ENCODE measurements at places on chromosomes 6 and 20.

DNA sequence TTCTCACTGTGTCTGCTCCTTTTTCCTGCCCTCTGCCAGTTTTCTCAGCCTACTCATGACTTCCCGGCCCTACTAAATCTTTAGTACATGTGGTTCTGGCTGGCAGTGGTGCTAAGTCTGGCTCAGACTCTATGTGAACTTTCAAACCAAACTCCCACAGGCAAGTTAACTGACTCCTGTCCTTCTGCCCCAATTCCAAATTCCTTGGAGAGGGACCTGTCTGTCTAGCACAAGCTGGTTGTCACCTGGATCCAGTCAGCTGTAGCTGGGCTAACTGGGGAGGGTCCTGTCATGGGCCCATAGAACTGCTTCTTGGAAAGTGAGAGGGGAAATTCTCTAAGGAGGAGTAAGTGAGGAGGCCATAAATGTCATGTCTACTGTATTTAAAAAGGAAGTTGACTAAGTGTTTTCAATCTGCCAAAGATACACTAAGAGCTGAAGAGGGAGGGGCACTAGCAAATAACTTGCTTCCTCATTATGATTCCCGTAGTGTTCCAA is 240.1 kb downstream of the KCNQ5 start:
- DNase-seq, result no peak

DNA sequence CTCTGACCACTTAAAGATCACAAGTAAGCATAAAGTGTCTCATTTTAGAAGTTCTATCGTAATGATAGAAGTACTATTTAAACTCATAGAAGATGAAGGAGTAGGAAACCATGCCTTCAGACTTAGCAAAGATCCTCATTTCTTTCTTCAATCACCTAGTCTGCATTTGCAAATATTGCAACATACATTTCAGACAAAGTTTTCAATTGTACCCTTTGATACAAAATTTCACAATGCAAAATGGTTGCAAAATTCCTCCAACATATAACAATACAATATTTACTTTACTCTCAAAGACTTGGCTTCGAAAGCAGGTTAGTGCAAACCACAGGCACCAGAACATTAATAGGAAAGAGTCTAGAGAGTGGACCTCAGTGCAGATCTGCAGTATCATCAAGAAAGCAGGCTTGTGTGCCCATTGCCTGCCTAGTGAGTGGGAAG is 16.1 kb upstream of the ROS1 start:
- no peak for DNase-seq

GRCh38 chr6:46513533-46513932 is 22.3 kb upstream of the RCAN2 start:
- DNase-seq, result no peak

DNA sequence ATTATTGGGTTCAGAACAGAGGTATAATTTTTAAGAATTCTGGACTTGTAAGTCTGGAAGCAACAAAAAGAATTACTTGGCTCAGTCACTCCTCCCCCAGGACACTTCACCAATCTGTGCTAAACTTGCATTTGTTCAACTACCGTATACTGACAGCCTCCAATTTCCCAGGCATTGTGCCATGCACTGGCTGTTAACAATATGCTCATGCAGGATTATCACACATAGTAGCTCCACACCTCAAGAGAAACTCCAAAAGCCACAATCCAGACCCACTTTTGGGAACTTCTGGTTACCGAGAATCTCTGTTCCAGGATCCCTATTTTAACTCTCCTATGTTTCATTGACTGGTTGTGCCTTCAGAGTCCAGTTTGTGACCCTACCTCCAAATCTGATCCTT is 7.7 kb downstream of the ADGRF1 start:
- no peak for DNase-seq

- no peak for DNase-seq
Measured at GRCh38 chr20:12203981-12204380, 286.3 kb downstream of the BTBD3 start.

GRCh38 chr6:130730600-130730999 is 96.6 kb upstream of the SMLR1 start:
- no peak for DNase-seq

DNA sequence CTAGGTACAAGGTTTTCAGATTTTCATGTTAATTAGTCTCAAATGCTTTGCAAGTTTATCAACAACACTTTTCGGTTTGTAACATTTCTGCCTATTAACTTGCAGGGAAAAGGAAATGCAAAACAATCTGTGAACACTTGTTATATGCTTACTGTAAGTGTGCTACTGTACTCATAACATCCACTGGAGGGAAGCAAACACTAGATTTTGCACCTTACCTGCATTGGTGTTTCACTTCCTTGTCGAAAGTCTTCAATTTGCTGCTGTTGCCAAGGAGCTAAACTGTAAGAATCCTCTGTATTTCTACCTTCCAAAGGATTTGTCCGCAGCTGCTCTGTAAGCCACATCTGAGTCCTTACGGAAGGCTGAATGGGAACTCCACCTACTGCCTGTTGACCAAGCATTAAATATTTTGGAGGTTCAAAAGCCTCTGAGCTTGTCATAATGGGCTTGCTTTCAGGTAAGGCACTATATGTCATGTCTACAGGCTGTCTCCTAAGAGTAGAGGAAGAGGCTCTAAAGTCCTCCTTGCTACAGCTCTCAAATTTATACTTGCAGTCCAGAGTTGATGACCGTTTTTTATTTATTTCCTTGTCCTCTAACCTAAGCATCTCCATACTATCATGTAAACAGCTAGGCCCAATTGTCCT is 17.3 kb downstream of the PLN start:
- no peak for DNase-seq

GRCh38 chr20:43949741-43950618 is 35.3 kb downstream of the TOX2 start:
- peak; percentile 31 for DNase-seq

DNA sequence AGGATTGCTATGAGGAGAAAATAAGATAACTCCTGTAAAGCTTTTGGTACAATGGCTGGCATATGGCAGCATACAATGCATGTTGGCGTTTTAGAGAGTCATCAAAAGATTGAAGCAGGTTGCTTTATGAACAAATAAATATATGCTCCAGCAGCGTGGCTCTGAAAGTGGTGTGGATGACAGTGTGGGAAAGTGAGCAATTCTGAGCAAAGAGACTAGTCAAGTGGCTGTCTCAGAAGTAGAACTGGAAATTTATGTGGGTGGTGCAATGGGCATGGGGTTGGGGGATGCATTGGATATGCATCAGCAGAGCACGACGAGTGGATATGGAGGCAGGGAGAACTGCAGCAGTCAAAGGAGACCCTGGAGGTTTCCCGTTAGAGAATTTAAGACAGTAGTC is 66.2 kb upstream of the PHACTR2 start:
- no peak for DNase-seq

DNA sequence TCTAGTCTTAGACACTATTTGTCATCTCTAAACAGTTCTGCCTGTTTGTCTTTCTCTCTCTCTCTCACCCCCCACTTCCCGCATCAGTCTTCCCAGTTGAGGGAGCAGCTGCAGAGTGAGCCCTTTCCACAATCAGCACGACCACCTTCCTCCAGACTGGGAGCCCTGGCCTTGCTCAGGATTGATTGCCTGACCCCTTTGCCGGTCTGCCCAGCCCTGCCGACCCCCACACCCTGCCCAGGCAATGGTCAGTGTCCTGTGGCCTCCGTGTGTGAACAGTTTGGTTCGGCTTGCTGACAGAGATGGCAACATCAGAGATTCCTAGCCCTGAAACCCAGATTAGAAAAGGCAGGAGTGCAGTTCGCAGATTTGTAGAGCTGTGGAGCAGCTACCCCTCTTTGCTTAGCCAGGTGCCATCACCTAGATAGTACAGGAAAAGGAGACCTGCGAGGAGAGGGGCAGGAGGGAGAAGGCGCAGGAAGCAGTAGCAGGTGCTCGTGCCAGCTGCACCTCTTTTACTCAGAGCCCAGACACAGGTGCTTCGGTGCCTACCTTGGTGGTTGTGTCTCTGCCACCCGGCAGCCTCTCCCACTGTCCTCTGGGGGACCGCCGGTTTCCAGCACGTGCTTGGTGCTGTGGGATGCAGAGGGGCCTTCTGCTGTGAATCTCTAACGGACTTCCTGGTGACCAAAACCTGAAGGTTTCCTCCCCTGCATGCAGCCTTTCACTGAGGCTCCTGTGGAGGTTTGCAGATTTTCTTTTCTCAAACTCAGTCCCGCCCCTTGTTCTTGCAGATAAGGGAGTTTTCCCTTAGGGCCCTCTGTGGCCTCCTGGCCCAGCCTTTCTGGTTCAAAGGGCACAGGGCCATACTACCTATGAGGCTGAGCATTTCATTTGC is 92.4 kb downstream of the SCML4 start:
- DNase-seq, result no peak

- DNase-seq, result no peak
Measured at GRCh38 chr6:82874867-82875266, 190.8 kb downstream of the UBE3D start.

- no peak for DNase-seq
Measured at GRCh38 chr6:138765896-138766655, 7.5 kb upstream of the CCDC28A start.

DNA sequence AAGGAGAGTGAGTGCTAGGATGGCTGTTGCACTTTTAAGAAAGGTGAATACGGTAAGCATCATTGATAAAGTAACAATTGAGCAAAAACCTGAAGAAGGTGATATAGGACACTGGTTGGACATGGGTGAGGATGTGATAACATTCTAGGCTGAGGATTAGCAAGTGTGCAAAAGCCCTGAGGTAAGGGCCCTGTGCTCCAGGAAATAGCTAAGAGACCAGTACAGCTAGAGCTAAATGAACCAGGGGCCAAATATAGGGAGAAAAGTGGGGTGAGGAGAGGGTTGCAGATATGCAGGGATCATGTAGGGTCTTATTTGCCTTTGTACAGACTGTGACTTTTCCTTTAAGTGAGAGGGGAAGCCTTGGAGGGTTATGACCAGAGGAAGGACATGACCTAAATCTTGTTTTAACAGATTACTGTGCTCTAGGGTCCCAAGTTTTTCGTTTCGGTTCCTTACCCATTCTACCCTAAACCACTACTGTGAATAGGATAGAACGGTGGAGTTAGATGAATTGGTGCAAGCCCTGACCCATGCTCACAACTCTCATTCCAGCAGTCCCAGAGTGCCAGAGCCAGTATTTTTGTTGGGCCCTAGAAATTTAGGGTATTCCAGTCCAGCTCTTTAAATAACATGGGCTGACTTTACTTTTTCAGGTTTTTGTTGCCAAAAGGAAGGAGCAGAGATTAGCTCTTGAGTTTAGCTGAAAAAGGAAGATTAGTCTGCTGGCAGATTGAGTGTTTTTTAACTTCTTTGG is 10.7 kb downstream of the MAPK14 start:
- DNase-seq, result no peak

DNA sequence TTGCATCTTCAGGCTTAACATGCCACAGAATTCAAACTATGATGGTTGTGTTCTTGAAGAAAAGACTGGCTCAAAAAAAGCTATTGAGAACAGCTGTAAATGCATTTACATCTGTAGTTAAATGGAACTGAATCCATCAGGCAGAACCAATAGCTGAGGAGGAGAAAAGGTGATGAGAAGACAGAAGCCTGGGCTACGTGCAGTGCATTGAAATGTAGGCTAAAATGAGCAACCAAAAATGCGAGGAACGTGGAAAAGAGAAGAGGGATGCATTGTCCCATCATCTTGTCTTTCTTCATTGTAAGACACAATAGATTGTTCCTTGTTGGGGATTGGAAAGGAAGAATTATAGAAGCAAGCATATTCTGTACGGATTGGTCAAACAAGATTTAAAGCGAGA is 13.8 kb upstream of the HDDC2 start:
- no peak for DNase-seq

DNA sequence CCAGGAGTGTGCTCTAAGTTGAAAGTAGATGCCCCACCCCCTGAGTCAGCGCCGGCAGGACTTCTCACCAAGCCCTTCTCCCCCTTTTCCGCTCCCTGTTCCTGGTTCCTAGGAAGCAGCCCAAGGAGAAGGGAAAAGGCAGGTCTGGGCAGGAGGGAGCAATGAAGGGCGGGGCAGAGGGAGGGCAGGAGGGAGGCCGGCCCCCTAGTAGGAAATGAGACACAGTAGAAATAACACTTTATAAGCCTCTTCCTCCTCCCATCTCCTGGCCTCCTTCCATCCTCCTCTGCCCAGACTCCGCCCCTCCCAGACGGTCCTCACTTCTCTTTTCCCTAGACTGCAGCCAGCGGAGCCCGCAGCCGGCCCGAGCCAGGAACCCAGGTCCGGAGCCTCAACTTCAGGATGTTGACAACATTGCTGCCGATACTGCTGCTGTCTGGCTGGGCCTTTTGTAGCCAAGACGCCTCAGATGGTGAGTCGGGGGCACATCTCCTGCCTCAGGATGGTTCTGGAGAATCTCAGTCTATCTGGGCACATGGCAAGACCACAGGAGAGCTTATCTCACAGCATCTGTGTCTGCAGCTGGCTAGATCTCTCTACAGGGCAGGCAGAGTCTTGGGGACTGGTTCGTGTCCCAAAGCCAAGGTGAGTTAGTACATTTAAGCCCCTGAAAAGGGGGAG is at the start of gene PROCR:
Gene PROCR (plus strand): TSS at position 320 of the 681 bp plus-strand sequence. CDS start 83 bp downstream, at position 403.
- no peak for DNase-seq

- no peak for DNase-seq
Measured at GRCh38 chr20:37390891-37391525, 45.1 kb downstream of the SRC start.

DNA sequence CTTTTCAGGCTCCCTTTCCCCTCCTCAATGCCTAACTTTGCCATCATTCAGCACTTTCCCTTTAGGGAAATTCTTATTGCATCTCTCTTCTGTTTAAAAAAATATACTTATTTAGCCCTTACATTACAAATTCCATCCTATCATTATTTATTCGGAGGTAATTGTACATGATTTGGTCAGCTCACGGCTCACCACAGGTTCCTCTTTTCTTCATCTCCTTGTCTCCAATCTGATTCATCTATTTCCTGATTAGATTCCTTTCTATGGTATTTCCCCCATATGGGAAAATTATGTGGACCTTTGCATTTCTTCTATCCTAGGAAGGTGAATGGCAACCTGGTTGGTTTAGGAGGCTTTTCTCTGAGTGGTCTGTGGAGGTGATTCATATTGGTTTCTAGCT is 12.9 kb upstream of the EMILIN3 start:
- DNase-seq, result no peak

GRCh38 chr6:14452567-14453527 is 335.3 kb downstream of the CD83 start:
- peak; percentile 9 for DNase-seq

DNA sequence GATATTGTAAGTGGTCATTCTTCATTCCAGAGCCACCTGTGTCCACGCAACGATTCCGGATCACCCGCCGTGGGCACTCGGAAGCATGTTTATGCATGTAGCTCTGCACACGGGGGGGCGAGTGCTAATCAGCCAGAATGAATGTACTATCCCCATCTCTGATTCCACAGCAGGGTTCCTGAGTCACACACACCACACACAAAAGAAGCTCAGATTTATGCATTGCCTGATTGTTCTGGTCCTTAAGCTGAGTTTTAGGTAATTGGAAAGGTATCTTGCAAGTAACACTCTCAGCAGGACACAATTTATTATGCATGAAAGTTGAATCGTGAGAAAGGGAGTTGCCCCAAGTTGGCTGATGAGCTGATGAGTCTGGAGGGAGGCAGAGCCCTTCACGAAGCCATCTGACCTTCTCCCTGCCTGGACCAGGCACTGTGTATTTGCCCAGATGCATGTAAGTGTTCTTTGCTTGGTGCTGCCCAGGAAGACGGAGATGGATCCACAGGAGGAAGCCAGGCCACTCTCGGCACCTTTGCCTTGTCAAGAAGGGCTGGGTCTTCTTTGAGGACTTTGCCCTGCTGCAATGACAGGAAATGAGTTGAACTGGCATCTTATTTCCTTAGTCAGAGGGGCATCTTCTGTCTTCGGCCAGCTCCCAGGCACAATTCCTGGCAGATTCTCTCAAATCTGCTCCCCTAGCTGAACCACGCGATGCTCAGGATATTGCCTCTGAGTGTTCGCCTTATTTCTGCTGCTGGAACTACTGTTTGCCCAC is 141.1 kb downstream of the SYNDIG1 start:
- DNase-seq, result no peak

GRCh38 chr20:23587631-23588030 is 18.1 kb downstream of the CST9 start:
- DNase-seq, result no peak

Data from stimulated activated CD8-positive, alpha-beta memory T cell treated with anti-CD3 and anti-CD28 coated beads, Interleukin-4, amount 100 ng/mL, for 1 hour (primary cell).